Stimulated activated CD4-positive, alpha-beta T cell treated with anti-CD3 and anti-CD28 coated beads, Interleukin-1b, Interleukin-23, amount 100 ng/mL, for 1 hour (primary cell): ENCODE measurements at places on chromosomes 2 and 18.

- no peak for DNase-seq
These were observed 53.5 kb upstream of the ASPRV1 start for GRCh38 chr2:70014959-70015358.

DNA sequence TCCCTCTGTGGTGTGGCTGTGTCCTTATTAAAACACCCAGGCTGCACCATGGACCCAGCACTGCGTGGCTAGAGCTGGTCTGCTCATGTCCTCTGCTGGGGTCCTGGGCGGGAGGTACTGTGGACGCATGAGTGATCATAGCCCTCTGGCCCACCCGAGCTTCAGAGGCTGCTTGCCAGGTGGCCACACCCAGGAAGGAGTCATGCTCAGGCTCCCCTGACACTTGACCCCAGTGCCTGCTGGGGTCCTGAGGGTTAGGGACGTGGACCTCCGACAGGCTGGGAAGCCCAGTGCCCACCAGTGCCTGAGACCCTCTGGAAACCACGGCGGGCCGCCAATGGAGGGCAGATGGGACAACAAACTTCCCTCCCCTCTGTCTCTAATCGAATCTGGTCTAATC, 66.3 kb upstream of the HS6ST1 start:
- DNase-seq = no peak

- DNase-seq = no peak
These were observed 188.4 kb downstream of the KCNS3 start for GRCh38 chr2:18066894-18067293.

DNA sequence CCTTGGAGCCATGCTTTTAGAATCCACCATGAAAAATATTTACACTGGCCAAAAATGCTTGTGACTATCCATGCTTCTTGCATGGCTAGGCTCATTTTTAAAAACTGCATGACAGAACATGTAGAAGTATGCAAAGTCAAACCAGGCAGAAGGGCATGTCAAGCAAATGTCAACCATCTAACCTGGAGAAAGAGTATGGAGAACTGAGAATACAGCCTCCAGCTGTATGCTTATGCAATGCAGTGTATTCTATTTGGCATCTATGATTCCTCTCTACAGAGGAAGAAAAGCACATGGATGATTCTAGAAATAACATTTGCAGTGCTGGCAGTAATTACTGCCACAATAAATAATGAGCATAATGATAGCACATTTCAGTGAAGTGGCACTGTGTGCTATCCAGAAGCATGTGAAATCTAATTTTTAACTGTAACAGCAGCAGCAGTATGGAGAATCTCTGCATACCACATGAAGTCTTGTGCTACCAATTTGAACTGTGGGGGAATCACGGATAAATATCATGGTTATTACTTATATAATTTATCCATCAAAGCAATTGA, 87.3 kb upstream of the CCDC141 start:
- no peak for DNase-seq
